ENCODE measurements at places on chromosomes 3 and 15.

GRCh38 chr15:25678500-25678855 lies 184.6 kb downstream of the ATP10A start:
- DNase-seq: no peak

- no peak for DNase-seq
Observed at GRCh38 chr3:43025423-43025822, 46.3 kb downstream of the GASK1A start.

DNA sequence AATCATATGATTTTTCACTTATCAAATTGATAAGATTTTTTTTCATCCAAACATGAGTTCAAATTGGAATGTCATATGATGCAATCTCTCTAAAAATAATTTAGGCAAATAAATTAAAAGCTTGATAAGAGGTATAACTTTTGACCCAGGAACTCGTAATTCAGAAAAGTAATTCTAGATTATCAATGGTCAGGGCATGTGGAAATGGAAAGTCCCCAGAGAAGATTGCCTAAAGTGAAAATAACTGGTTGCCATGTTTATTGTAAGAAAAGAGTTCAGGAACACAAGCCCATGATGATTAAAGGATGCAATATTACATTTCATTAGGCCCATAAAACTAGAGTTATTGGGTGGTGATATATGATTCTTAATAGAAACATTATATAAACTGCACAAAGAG lies 1514.8 kb downstream of the SI start:
- DNase-seq: no peak

DNA sequence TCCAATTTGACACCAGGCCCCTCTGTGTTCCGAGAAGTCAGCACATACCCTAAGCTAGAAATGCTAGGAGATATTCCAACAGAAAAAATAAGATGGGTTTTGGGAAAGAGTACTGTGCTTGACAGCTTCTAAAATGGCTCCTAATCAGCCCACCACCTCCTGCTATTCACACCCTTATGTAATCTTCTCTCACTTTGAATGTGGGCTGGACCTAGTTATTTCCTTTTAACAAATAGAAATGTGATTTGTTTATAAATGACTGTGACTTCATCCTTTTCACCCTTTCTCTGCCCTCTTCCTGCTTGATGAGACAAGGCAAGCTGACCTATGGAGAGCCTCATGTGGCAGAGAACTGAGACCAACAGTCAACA lies 961.1 kb downstream of the FHIT start:
- no peak for DNase-seq

- no peak for DNase-seq
Observed at GRCh38 chr3:150384296-150385212, 23.5 kb upstream of the TSC22D2 start.

- no peak for DNase-seq
Observed at GRCh38 chr15:75107516-75107907, 84.1 kb downstream of the PPCDC start.

DNA sequence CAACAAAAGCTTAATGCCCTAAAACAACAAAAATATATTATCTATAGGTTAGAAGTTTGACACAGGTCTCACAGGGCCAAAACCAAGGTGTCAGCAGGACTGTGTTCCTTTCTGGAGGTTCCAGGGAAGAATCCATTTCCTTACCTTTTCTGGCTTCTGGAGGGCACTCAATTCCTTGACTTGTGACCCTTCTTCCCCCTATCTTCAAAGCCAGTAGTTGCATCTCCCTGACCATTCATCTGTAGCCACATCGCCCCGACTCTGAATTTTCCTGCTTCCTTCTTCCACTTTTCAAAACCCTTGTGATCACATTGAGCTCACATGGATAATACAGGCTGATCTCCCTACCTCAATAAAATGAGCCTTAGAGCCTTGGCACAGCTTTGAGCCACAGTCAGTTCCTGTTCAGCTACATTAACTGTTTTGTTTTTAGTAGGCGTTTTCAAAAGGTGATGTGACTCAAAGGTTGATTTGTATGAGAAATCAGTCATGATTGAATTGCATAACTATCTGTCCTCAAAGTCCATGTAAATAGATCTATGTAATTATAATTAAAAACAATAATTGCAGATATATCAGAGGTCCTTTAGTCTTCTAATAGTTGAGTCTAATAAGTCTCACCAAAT lies 12.4 kb downstream of the PFN2 start:
- DNase-seq: no peak

GRCh38 chr3:104768886-104769285 lies 597.8 kb upstream of the ALCAM start:
- DNase-seq: no peak

DNA sequence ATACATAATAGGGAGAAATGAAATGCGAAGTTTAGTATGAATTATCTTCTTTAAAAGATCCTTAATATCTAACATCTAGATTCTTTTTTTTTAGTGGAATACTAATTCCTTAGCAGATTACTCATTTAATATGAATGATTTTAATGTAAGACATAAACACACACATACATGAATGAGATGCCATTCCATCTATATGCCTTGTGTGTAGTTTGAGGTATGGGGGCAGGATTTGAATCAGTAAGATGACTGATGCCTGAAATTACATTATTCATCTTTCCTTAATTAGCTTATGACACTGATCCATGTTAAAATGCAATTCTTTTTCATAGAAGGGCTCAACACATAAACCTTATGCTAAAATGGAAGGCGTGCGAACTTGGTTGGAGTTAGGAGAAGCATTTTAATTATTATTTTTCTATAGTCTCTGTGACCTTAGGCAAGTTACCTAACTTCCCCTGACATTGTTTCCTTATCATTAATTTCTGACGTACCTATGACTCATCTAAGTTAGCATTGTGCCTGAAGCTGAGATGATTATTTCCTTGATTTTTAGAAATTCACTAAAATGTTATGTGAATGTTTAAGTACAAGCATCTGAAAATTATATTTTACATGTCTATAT lies 10.8 kb upstream of the BNIP2 start:
- no peak for DNase-seq

DNA sequence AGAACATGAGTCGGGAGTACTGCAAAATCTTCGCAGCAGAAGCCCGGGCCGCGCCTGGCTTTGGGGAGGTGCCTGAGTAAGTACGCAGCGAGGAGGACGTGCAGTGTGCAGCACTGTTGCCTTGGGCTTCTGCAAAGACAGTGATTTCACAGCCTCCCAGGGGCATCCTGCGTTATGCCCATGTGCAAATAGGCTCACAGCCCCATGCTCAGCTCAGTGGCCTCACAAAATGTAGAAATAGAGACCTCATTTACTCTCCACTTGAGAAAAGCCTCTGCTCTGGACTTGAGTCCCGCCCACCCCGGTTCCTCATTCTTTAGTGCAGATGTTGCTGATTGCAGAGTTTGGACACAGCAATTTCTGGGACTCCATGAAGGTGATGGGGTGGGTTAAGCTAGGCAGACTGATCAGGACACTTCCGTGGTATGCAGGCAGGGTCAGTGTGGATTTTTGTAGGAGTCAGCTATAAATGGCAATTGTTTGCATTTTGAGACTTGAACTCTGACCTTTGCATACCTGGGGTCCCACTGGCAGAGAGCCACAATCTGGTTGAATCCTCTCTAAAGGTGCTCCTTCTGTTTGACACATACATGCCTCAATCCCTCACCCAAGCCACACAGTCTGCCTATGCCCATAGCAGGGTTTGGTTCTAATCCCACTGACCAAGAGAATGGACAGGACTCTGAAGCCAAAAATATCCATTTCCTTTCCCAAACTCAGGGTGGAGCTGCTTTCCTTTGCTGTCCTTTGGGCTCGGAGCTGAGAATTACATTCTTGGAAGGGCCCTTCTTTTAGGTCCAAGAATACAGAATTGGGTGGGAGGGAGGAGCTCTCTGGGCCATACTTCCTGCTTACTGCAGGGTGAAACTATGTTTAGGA lies 20.7 kb upstream of the SLC28A1 start:
- DNase-seq: no peak

DNA sequence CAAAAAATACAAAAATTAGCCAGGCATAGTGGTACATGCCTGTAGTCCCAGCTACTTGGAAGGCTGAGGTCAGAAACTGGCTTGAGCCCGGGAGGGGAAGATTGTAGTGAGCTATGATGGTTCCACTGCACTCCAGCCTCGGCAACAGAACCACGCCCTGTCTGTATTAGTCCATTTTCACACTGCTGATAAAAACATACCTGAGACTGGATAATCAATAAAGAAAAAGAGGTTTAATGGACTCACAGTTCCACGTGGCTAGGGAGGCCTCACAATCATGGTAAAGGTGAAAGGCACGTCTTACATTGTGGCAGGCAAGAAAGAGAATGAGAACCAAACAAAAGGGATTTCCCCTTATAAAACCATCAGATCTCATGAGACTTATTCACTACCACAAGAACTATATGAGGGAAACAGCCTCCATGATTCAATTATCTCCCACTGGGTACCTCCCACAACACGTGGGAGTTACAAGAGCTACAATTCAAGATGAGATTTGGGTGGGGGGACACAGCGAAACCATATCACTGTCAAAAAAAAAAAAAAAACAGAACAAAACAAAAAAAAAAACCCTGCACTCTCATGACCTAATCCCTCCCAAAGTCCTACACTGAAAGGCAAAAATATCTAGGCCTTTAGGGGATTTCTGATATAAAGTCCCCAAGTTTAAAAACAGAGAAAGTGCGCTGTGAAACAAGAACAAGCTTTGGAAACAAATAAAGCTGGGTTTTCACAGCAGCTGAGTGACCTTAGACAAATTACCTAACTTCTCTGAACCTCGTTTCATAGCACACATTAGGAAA lies 224.7 kb downstream of the IGSF11 start:
- no peak for DNase-seq

GRCh38 chr3:82012775-82013174 lies 251.3 kb upstream of the GBE1 start:
- no peak for DNase-seq

DNA sequence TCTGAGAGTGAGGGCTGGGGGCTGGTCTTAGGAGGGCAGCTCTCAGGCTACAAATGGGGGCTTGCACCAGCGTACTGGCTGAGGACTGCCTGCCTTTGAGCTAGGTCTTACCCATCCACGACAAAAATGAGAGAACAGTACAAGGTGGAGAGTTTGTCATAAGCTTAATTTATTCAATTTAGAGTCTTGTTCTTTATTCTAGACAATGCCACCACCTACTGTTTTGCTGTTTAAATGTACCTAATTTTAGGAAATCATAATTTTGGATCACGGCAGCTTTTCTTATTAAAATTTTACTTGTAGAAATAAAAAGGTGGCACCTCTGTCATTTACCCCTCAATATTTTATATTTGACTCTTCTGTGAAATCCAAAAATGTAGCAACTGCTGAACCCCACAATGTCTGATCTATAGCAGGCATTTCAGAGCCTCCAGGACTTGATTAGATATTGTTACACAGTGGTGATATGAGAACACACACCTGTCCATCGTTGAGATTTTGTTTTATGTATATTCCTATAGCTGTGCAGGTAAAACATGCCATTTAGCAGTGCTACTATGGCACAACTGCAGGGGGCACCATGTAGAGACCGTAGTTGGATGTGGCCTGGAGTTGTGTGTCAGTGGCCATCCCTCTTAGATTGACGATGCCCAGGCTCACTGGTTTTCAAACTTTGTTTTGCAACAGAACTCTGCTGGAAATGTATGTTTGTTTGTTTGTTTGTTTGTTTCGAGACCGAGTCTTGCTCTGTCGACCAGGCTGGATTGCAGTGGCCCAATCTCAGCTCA lies 88.6 kb downstream of the SLCO3A1 start:
- DNase-seq: no peak

GRCh38 chr3:184776916-184777315 lies 35.0 kb upstream of the VPS8 start:
- no peak for DNase-seq

DNA sequence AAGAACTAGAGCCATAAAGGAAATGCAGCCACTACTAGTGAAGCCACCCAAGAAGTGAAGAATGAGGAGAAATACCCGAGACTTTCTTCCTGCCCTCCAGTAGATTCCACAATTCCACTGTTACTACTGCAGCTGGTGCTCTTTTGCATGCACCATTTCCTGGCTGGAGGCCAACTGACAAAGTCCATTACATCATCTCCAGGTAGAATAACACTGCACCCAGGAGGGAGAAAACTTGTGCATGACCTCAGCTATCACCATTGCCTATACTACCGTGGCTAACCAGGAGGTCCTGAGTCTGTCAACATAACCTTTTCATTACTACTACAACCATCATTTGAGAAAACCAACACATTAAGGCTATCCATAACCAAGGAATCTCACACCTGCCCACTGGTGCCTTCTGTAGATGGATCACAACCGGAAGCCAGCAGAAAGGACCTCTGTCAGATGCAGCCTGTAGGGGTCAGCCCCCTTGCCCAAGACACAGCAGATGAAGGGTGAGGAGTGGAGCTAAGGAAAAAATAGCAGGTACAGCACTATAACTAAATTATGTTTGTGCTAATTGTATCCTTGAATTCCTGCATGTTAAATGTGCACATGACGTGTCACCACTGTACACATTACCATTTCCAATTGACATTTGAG lies 200.8 kb upstream of the C2CD4B start:
- peak; percentile 53 for DNase-seq

- DNase-seq: no peak
Observed at GRCh38 chr15:52023169-52023922, 4.3 kb downstream of the MAPK6 start.

- DNase-seq: no peak
Observed at GRCh38 chr3:74624301-74624700, 9.8 kb upstream of the CNTN3 start.

GRCh38 chr3:182980204-182981037 lies at the start of gene DCUN1D1:
Gene DCUN1D1 (minus strand): TSS chr3:182980538. CDS start chr3:182980489, 49 bp downstream.
- DNase-seq: peak; percentile 89

DNA sequence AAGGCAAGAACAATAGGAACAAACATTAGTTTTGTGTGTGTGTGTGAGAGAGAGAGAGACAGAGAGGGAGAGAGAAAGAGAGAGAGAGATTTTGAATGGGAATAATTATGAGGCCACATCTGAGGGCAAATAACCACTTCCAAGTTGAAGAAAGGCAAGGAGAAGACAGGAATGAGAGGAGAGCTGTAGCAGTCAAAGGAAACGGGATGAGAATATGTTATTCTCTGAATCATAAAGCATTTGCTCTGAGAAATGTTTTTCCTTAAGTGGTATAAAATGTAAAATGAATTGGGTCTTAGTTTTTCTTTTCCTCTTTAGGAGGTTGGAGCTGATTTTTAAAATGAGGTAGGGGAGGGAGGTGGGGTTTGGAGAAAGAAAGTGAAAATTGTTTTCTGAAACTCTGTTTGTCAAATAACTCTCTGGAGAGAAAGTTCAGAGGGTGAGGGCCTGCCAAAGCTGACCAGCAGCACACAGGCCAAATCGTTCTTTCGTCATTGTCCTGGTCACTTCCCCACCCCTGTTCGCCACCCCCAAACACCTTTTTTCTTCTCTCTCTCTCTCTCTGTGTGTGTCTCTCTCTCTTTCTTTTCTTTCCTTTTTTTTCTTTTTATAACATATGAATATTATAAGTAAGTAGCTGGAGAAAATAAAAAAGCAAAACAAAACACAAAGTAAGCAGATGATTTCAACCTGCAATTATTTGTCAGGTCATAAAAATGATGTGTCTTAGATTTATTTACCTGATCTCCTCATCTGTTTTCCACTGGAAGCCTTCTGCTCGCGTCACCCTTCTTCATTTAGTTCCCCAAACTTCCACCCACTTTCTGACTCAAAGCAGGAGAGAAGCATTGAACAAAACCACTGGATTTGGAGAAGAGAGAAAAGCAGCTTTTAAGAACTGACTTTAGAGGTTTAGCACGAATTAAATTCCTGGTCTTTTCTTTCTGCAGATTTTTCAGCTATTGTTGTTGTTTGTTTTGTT lies 110.6 kb downstream of the LPP start:
- DNase-seq: no peak

- DNase-seq: no peak
Observed at GRCh38 chr3:127137757-127138536, 55.0 kb upstream of the PRR23E start.

GRCh38 chr15:69956417-69956816 lies 141.3 kb downstream of the TLE3 start:
- no peak for DNase-seq

- no peak for DNase-seq
Observed at GRCh38 chr3:39269528-39269927, 10.3 kb downstream of the CX3CR1 start.

Data from COR-L47 (cell line).